ENCODE measurements at places on chromosomes 4 and X.

DNA sequence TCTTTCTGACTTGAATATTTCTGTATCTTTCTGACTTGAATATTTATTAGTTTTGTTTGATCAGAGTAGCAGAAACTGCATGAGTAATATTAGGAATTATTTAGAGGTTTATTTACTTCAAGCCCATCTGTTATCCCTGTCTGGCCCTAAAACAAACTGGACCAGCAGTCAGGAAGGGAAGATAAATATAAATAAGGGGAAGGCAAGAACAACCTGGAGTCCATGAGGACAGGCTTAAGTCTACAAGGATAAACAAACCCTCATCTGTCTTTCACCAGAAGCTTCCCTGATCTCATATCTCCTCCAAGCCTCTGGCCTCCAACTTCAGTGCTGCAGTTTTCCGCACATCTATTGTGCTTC lies 524.9 kb downstream of the CENPC start:
- DNase-seq, result no peak

DNA sequence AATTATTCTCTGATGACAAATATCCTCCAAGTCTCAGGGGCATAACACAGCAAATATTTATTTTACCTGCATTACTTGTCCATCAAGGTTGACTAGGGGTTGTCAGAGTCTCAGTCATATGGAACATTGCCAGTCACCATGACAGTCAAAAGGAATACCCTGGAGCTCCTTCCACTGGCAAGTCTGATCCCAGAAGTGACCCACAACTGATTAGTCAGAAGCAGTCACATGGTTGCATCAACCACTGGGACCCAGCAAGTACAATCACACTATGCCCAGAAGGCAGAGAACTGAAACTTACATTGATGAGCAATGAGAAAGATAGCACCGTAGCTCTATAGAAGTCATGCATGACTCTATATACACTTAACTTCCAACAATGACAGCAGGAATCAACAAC lies 41.9 kb upstream of the SOD3 start:
- no peak for DNase-seq

GRCh38 chr4:87840149-87840548 lies 7.4 kb downstream of the MEPE start:
- DNase-seq, result no peak

GRCh38 chrX:46461660-46462191 lies 83.5 kb downstream of the ZNF674 start:
- no peak for DNase-seq

GRCh38 chrX:152313529-152314302 lies 137.4 kb downstream of the GABRA3 start:
- DNase-seq, result no peak

DNA sequence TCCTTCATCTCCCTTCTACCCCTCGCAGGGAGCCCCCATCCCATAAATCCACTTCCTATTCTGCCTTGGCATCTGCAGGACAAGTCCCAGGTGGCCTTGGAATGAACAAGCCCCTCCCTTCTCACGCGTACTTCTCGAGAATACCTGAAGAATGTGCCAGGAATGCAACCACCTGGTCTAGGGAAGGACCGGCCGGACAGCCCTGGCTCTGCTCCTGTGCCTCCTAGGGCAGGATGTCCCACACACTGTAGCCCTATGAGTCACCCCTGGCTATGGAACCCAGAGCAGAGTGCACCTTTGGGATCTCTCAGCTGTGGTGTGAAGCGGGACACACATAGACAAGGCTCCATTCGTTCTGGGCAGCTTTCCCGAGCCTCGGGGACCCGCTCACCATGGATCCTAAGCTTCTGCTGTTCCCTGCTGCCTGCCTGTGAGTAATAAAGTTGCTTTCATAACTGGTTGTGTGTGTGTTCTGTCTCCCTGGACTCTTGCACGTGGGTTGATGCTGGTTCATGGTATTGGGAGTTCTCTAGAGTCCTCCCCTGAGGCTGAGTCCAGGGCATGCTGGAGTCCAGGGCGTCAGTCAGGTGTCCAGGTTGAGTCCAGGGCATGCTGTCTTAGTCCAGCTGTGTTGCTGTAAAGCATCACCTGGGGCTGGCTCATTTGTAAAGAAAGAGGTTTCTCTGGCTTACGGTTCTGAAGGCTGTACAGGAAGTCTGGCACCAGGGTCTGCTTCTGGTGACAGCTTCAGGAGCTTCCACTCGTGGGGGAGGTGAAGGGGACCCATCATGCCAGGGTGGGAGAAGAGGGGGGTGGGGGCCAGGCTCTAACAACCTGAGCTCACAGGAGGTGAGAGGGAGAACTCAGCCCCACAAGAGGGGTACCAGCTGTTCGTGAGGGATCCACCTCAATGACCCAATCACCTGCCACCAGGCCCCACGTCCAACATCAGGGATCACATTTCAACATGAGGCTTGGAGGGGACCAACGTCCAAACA lies 7.4 kb upstream of the PDE6B start:
- no peak for DNase-seq

DNA sequence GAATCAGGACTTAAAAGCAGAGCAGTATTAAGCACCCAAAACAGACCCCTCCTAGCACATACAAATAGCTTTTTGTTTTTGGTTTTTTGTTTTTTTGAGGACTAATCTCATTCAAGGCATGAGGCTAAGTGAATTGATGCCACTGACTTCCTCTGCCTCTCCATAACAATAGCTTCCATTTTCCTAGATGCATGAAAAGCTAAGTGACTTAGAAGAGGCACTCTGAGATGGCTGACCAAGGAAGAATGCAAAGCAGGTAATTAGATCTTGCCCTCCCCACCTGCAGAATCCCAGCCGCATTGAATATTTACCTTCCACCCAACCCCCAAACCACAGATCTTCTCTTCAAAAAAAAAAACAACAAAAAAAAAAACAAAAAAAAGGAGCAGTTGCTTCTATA lies 7.4 kb upstream of the KDR start:
- DNase-seq, result no peak

DNA sequence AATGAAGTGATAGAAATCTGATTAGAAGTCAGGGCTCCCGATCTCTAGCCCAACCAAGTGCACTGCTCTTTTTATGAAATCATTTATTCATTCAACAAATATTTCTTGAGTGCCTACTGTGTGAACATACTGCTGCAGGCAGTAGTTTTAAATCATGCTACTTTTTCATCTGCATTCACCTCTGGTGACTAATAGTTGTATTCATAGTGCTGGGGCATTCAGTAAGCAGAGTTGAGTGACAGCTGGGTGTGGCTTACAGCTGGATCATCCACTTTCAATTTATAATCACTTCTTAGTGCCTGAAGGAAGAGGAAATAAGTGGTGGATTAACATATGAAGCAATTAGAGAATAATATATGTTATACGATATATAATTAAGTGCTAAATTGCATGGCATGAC lies 94.1 kb upstream of the HPRT1 start:
- DNase-seq, result no peak

DNA sequence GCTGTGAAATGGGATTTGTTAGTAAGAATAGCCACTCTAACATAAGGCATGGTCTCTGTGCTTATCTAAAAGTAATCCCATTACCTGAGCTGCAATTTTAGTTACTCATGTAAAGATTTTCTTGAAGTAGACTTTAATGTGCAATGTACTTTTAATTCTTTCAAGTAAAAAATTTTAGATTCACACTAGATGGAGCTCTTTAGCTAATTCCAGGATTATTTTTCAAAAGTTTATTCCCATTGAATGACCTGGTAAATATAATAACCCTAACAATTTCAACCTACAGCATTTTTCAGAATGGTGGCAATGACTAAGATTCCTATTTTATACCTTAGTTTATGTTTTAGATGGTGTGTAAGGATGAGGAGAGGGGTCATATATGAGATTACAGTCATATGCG lies 18.1 kb downstream of the USP38 start:
- DNase-seq, result no peak

GRCh38 chr4:23290656-23291055 lies 597.9 kb downstream of the GBA3 start:
- DNase-seq, result no peak

DNA sequence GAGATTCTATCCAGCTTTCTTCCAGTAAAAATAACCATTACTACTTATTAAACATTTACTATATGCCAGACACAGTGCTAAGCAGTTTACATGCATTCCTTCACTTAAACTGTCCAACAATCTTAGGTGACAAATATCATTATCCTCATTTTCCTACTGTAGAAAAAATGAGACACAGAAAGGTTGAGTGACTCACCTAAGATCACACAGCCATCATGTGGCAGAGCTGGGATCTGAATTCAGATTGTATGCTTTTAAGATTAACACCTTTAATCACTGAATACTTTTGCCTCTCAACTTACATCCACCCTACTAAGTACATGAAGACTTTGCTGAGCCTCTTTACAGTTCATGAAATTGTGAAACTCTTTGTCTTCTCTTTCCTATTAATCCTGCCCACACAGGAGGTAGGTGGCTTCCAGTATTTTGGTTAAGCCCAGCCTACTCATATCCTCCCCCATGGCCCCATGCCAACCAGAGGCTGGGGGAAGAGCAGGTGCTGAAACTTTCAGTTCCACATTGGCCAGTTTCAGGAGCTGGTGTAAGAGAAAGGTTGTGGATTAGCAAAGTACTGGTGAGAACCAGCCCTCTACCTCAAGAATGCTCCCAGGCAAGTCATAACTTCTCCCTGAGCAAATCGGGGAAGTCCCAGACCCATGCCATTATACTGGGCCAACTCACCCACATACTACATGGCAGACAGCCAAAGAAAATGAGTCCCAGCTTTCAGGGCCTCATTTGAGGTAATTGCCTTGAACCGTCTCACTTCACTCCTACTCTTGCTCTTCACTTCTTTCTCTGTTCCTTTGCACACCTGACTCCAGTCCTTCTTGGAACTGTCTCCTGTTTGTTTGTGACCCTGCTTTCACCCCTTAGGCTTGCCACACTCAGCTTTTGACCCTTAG lies 211.1 kb downstream of the GUCY2F start:
- peak; percentile 71 for DNase-seq

- peak; percentile 58 for DNase-seq
These were observed 110.3 kb upstream of the MAP3K15 start for GRCh38 chrX:19625612-19626011.

GRCh38 chr4:60847614-60848013 lies 352.5 kb upstream of the ADGRL3 start:
- DNase-seq, result no peak

GRCh38 chr4:153018684-153019083 lies 82.6 kb downstream of the FHDC1 start:
- no peak for DNase-seq

GRCh38 chr4:47736555-47736954 lies 101.3 kb downstream of the CORIN start:
- no peak for DNase-seq

DNA sequence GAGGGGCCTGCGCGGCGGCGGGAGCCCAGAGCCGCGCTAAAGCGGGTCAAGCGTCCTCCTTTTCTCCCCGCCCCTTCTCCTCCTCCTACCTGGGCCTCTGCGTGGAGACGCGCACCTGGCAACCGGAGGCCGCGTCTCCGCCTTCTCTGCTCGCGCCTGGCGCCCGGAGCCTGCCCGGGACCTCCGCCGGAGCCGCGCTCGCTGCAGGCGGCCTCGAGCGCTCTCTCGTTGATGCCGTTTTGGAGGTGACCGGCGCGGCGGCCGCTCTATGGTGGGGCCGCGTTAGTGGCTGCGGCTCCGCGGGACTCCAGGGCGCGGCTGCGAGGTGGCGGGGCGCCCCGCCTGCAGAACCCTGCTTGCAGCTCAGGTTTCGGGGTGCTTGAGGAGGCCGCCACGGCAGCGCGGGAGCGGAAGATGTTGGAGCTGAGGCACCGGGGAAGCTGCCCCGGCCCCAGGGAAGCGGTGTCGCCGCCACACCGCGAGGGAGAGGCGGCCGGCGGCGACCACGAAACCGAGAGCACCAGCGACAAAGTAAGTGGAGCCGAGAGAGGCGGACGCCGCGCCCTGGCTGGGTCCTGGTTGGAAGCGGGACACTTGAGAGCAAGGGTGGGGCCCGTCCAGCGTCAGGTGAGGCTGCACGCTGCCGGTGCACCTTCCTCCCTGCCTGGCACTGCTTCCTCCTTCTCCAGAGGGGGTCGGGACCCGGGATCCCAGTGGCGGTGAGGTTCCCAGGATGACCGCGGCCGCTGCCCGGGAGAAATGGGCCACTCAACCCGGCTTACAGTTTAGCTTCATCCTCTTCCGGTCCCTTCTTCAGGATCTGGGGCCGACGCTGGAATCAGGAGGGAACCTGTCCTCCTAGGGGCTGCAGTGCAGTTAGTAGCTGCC lies at the start of gene CDS1:
TSS of gene CDS1 (plus strand) at position 140 of the 888 bp plus-strand sequence. CDS start at position 415, 275 bp downstream.
- peak; percentile 10 for DNase-seq

DNA sequence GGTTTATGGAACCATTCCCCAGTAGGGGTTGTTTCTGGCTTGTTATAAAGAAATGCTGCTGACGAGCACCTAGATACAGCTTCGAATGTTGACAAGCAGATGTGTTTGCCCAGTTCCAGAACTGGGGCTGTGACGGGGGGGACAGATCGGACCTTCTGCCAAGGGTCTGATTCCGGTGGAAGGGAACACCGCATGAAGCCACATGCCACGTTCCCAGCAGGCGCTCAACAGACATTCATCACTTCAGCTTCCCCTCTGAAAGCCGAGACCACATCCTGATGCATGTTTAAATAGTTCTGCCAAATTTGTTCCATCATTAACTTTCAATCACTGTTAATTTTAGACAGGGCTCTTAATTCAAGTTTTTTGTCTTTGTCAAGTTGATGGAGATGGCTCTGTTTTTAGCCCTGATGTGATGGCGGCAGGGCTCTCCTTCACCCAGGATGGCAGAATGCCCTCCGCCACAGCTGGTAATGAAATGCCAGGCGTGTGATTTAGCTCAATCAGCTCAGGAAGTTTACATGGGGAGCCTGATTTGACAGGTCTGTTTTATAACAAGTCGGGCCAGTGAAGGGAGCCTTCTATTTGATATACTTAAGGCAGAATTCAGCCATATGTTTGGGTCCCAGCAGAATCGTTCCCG lies 57.4 kb downstream of the PSAPL1 start:
- no peak for DNase-seq

GRCh38 chr4:174047363-174047762 lies 236.1 kb downstream of the FBXO8 start:
- DNase-seq, result no peak

DNA sequence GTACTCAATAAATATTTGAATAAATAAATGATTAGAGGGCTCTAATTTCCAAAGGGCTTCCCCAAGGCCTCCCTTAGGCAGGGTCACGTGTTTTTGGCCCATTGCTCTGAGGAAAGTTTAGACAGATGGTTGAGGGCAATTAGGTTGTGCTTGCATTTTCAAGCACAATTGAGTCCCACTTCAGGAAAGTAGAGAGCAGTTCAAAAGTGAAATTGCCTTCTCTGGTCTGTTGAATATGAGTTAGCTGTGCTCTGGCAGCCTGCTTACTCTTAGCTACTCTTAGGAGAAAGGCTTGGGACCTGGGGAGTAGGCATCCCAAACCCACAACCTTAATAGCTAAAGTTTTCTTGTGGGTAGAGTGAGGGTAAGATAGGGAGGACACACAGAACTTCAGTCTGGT lies 9.0 kb upstream of the DRP2 start:
- no peak for DNase-seq

GRCh38 chrX:6187256-6187655 lies 41.4 kb downstream of the NLGN4X start:
- no peak for DNase-seq

GRCh38 chrX:153701706-153702105 lies 14.0 kb downstream of the SLC6A8 start:
- DNase-seq, result no peak

DNA sequence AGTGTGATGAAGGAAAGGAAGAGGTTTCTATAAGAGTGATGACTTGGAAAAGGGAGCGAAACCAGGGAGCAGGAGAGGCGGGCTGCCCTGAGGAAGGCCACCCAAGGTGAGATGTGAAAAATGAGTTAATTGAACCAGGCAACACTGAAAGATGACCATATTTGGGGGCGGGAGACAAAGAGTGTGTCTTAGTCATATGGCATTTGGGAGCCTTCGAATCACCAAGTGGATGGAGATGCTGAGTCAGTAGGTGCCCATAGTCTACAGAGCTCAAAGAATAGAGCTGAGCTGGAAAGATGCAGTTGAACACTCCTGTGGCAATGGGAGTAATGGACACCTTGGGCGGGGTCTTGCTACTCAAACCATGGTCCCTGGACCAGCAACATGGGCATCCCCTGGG lies 8.3 kb upstream of the TLR8 start:
- no peak for DNase-seq
